Stimulated activated CD8-positive, alpha-beta memory T cell treated with anti-CD3 and anti-CD28 coated beads, Interleukin-12 subunit alpha, Interleukin-12 subunit beta, amount 100 ng/mL, for 1 hour (primary cell): ENCODE measurements at places on chromosomes 12 and 14.

DNA sequence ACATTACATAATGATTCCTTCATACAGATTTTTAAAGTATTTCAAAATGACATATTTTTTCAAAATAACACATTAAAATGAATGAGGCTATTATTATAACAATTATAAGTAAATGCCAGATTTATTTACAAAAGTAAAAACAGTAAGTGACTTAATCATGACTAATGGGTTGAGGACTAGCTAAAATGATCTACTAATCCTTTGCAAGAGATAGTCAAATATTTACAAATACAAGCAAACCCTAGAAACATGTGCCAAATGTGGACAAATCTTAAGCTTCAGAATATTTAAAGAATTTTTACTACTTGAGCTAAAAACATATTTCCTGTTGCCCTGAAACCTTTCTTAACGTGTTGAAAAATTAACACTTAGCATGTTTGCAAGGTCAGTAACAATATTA, 74.8 kb downstream of the KIF21A start:
- DNase-seq = no peak

DNA sequence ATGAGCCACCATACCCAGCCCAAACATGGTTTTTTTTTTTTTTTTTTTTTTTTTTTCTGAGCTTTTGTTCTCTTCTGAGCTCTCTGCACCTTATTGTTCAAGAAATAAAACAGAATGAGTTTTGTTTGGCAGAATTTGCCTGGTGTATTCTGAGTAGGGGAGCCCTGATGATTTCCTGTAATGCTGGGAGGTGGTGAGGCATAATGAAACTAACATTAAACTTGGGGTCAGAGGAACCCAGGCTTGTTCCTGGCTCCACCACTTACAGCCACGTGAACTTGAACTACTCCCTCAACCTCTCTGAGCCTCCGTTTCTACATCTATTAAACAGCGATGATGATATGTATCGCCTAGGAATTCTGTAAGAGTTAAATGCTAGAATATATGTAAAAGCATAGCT, 276.3 kb upstream of the CRY1 start:
- DNase-seq = no peak

DNA sequence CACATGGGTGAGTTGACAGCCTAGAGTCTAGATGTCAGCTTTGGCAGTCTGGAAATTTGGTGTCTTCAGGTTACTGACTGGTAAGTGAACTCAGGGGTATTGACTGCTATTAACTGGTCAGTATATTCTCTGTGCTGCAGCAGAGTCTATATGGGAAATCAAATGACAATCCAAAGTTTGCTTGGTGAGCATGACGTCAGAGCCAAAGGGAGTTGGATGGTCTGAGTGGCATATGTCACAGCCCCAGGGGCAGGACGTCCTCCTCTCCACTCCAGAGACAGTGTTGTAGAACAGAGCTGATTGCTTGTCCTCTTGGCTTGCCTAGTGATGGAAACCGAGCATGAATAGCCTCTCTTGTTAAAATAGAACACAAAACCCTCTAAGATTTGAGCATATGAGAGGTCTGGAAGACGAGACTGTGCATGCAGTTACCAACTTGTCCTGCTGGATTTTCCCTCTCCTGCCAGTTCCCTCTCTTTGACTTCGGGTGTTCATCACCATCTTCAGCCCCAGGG, 3.3 kb upstream of the TBC1D30 start:
- no peak for DNase-seq

GRCh38 chr12:123465084-123465483, 7.1 kb downstream of the SNRNP35 start:
- no peak for DNase-seq

- DNase-seq = no peak
These were observed 87.2 kb downstream of the ZFC3H1 start for GRCh38 chr12:71576496-71576895.

GRCh38 chr12:107459641-107460040, 226.0 kb upstream of the PWP1 start:
- no peak for DNase-seq

DNA sequence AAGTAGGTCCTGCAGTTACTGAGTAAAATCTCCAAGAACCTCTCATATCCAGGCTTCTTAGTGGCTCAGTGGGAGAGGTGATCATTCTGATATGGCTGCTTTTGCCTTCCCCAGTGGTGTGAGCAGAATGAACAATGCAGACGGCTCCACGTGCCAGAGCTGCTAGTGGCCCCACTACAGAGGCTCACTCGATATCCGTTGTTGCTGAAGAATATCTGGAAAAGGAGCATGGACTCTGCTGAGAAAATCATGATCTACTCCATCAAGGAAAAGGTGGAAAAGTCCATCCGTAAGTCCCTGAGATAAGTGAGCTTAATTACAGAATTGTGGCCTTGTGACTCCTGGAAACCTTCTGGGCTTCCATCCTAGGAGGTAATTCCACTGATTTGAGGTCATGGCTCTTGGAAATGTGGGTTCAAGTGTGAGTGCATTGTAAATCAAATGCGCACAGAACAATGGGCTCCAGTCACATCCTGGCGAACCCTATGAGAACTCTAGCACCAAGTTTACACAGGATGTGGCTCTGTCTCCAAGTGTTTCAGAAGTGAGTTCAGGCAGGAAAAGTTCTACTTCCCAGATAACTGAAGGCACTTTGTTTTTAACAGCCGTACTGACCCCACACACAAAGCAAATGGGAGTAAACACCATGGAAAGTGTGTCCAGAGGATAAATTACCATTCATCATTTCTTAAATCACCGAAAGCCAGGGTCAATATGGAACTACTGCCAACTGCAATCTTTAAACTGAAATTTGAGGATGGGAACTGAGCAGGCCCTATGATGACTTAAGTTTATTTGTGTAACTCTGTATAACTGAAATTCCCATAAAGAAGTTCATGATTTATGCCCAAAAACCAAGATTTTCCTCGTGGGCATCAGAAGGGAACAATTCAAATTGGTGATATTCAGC, 51.4 kb downstream of the PLEKHG7 start:
- DNase-seq = no peak

DNA sequence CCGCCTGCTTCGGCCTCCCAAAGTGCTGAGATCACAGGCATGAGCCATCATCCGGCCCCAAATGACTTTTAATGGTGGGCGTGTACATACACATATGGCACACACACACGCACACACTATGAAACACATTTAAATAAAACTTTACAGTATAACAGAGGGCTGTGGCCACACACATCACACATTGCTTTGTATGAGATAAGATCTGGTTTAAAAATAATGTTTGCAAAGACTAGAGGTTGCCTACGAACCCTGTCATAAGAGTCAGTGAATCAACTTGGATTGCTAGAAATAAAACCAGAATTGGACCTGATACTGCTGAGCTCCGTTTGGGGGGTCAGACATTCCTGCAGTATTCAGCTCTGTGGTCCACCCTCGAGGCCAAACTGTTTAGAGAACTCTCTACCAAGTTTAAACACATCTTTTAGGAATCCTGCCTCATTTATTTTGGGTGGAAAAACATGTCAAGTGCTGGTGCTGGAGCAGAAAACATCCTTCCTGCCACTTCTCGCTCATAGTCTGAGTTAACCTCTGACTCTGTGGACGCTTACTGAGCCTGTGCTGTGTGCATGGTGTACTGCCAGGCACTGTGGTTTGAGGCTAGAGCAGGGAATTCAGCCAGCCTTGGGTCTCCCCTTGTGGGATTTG, 47.8 kb upstream of the EML1 start:
- no peak for DNase-seq

GRCh38 chr12:12520273-12520672, 42.4 kb downstream of the DUSP16 start:
- DNase-seq = no peak

- DNase-seq = no peak
These were observed 118.6 kb downstream of the CRACR2A start for GRCh38 chr12:3634348-3634747.

DNA sequence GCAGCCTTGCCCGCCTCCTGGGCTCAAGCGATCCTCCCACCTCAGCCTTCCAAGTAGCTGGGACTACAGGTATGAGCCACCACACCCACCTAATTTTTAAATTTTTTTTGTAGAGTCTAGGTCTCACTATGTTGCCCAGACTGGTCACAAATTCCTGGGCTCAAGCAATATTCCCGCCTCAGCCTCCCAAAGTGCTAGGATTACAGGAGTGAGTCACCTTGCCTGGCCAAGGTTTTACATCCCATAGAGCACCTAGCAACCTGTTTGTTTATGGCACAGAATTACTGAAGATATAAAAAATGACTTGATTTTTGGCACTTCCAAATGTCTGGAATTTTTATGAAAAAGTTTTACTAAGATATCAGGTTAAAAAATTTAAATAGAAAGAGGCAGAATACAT, 16.5 kb downstream of the MYO1A start:
- DNase-seq = no peak

- DNase-seq = no peak
These were observed 95.8 kb upstream of the NCOR2 start for GRCh38 chr12:124663206-124663605.

GRCh38 chr14:58560208-58560607, 77.6 kb upstream of the DACT1 start:
- no peak for DNase-seq

GRCh38 chr12:109130297-109131153, 14.1 kb downstream of the ACACB start:
- no peak for DNase-seq

DNA sequence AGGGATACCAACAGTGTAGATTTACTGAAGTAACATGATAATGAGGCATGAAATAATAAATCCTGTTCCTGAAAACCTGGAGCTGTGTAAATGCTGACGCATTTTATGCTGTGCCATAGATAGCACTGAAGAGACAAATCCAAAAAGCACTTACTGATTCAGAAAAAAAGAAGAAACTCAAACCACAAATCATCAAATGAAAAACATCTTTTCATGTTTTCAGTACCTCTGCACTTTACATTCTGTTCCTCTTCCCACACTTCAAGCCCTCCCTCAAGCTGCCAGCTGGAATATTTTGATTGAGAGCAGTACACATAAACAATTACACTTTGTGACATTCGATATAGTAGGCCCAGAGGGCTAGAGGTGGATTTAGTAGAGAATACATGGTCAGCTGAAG, 362.3 kb downstream of the NAV3 start:
- DNase-seq = no peak

DNA sequence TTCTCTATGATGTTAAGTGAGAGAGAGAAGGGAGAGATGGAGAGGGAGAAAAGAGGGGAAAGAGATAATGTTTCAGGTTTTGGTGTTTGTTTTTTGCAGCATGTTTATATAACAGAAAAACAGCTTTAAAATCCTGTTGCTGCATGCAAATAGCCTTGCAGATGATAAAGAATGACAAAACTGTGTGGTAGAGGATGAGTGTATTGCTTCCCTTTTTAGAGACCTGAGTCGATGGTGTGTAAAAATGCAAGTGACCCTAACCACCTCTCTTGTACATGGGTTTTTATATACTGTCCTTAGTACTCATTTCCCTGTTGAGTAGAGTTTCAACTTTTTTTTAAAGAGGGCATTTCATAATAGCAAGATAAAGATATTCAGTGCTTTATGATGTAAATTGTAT, 249.1 kb downstream of the AKAP6 start:
- no peak for DNase-seq

DNA sequence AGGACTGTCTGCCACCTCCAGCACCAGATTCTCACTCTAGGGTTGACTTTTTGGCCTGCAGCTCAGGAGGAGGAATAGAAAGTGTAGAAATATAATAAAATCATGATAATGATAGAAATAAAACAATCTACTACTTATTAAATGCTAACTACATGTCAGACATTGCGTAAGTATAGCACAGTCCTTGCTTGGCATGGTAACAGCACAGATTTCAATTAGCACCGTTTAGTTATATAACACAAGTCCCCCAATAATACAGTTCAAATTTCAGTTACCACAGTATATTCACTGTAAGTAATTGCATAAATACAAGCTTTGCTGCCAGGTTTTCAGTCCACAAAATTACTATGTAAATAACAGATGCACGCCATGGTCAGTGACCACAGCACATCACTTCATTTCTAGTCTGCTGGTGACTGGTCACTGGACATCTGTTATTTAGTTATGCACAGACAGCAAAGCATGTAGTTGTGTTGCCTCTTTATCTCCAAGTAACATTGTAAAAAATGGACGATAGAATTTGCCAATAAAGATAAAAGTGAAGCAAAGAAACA, 6.5 kb upstream of the GLT8D2 start:
- DNase-seq = no peak

GRCh38 chr12:97797473-97797872, 334.9 kb downstream of the RMST start:
- no peak for DNase-seq

GRCh38 chr14:51211149-51211548, 28.9 kb upstream of the TMX1 start:
- DNase-seq = no peak

- no peak for DNase-seq
These were observed 204.7 kb upstream of the PELI2 start for GRCh38 chr14:55913324-55914025.

GRCh38 chr14:50834802-50835276, 3.9 kb upstream of the NIN start:
- no peak for DNase-seq

GRCh38 chr14:101628471-101628966, 67.2 kb downstream of the DIO3 start:
- DNase-seq = peak; percentile 57

DNA sequence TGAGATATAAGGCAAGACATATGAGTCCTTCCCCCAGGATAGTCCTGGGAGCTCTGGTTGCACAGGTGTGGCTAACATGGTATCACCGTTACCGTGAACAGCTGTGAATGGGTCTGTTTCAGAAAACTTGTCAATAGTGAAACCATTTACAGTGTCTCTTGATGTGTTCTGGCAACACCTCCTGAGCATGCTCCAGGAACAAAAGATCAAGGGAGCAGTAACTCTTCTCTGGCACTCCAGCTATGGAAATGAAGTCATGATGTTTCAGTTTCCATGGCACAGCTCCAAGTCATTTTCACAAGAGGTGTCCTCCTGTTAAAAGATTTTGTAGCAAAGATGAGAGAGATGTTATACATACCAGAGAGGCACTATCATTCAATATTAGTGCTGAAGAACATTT, 253.7 kb downstream of the SNAPC1 start:
- DNase-seq = no peak

GRCh38 chr12:124217508-124218242, 77.2 kb upstream of the RFLNA start:
- no peak for DNase-seq

DNA sequence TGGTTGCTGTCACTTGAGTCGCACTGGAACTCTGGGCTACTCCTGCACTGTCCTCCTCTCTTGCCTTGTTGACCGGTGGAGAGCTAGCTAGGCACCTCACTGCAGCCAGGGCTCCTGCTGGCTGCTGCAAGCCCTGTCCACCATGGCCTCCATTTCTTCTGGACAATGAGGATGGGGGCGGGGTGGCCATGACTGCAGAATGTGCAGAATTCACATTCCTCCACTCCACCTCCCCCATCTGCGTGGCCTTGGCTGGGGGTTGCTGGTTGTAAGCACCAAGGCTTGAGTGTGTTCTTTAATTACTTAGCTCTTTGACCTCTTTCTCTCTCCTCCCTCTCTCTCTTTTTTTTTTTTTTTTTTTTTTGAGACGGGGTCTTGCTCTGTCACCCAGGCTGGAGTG, 248.5 kb downstream of the PCNX1 start:
- no peak for DNase-seq

DNA sequence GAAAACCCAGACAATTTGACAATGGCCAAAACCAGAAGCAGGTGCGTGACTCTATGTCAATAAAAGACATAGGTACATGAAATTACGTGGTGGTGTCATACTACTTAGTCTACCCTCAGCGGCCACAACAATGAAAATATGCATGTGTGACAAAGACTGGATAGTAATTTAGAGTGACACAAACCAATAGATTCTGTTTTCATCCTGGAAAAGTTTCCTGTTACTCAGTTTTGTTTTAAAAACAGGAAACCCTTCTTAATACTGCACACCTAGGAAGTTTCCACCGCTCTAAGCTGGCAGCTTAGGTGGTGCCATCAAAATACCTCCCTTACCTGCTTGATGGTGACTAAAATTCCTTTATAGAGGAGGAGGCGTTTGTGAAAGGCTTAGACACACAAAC, 15.1 kb downstream of the POU6F1 start:
- no peak for DNase-seq
